ENCODE measurements at places on chromosomes 7 and 10.

- DNase-seq = no peak
Measured at GRCh38 chr7:8921807-8922206, 488.4 kb downstream of the NXPH1 start.

DNA sequence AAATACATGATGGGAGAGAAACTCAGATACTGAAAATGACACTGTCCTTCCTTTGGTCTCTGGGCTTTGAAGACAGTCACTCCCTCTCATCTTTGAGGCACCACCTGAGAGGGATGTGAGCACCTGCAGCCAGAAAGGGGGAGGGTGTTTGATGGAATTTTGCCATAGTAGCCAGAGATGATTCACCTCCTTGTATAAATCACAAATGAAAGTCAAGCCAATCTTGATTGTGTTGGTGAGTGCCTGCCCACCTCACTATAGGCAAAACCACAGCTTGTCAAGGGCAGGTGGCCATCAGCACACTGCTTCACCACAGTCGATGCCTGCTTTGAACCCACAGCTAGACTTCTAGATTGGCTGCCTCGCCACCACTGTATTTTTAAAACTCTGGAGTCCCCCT, 48.2 kb downstream of the PON1 start:
- no peak for DNase-seq

GRCh38 chr7:132703742-132704141, 127.5 kb upstream of the PLXNA4 start:
- no peak for DNase-seq

DNA sequence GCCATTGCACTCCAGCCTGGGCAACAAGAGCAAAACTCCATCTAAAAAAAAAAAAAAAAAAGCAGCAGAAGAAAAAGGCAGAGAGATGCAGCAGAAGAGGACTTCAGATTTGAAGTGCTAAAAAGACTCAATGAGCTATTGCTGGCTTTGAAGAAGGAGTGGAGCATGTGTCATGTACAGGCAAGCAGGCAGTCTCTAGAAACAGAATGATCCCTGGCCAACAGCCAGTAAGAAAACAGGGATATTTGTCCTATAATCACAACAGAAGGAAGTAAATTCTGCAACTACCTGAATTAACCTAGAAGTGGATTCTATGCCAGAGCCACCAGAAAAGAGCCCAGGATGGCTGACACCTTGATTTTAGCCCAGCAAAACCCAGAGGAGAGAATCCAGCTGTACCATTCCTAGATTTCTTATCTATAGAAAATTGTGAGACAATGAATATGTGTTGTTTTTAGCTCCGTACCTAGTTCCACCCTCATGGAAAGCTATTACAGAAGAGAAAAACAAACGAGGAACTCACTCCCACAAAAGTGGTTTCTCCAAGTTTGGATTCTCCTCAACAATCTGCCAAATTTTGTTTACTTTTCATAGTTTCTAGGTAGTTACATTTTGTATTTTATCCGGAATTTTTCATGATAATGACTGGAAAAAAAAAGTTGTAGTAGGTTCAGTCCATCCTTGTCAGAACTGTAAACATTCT, 198.2 kb upstream of the GNAI1 start:
- DNase-seq = no peak

DNA sequence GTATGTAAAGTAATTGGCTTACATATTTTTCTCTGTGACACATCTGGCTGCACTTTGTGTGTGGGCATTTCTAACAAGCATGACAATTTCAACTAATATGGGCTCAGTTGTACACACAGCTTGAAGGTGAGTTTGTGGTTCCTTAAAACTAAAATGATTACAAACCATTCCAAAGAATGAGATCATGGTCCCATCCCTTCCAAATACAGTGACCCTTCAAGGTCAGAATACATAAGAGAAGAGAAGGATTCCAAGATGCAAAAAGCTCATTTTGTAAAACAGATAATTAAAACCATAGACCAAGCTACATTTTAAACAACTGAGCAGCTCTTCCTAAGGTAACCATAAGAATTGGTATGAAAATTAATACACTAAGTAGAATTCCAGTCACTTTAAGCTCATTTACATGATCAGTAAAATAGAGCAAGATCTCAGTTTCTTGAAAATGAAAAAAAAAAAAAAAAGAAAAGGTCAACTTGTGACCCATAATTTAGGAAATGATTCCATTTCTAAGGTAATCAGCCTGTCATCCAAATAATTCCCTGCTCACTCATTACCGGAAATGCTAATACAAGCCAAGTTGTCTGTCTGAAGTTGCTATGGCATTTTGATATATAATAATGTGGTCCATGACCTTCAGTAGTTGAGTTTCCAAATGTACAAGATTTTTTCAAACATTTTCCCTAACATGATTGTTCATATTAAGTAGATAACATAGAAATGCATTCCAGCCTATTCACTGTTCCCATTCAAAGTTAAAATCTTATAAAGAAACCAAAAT, 688.5 kb downstream of the PARD3 start:
- DNase-seq = no peak

DNA sequence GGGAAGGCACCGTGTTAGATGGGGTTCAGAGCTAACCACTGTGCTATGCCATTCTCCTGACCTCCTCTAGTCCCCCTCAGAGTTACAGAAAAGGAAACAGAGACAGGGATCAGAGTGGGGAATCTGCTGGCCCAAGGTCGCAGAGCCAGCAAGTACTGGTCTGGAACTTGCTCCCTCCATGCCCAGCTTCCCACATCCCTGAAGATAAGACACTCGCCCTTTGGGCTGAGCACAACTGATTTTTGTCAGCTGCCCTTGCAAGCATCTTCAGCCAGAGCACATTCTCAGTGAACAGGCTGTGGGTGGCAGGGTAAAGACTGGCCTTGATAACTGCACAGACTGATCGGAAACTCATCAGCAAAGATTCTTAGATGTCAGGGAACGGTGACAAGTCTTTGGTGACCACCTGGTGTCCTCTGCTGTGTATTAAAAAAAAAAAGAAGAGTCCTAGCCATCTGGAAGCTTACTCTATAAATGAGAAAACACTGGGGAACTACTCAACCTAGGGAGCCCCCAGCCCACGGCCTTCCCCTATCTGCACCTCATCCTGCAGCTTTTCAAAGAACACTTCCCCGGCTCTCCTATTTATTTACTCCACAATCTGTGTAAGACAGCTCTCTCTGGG, 1.3 kb upstream of the SORBS1 start:
- no peak for DNase-seq

DNA sequence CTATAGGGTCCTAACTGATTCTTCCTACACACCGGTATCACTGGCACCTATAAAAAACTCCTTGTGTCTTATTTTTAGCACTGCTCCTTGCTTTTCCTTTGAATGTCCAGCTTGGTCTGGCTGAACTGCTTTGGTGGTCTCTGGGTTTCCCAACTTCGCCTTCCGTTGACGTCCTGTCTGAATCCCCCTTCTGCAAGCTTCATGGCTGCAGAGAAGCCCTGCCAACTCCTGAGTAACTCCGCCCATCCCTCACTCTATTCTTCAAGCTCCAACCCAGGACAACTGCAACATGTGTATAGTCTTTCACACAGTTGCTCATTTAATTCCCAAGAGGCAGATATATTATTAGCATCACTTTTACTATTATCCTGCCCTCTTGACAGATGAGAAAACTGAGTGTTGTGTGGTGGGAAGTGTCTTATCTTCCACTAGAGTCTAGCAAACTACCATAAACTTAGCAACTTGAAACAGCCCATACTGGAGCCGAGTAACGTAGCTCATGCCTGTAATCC, 40.9 kb downstream of the MTURN start:
- no peak for DNase-seq

DNA sequence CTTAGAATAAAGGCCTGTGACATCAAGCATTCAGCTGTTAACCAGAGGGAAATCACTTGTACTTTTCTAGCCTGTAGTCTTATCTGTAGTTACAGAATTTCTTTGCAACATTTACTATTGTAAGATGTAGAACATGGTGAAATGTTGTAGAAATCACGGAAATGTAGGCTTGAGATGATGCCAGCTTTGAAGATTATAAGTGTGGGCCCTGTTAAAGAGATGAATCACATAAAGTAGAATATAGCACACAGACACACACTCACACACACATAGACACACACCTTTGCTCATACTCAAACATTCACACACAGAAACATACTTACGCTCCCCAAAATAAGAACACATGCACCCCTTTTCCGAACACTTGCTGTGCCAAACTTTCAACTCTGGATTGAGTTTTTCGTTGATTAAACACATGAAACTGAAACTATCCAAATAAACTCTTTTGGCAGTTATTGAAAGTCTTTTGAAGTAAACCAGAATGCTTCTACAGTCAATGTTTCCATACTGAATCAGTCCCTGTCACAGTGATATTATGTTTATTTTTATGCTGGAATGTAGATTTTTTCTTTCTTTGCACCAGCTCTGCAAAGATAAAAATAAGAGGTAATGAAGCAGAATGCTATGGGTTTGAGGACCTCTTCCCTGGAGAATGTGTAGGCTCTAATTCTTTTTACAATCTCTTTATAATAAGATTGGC, 230.3 kb upstream of the MEOX2 start:
- DNase-seq = no peak

DNA sequence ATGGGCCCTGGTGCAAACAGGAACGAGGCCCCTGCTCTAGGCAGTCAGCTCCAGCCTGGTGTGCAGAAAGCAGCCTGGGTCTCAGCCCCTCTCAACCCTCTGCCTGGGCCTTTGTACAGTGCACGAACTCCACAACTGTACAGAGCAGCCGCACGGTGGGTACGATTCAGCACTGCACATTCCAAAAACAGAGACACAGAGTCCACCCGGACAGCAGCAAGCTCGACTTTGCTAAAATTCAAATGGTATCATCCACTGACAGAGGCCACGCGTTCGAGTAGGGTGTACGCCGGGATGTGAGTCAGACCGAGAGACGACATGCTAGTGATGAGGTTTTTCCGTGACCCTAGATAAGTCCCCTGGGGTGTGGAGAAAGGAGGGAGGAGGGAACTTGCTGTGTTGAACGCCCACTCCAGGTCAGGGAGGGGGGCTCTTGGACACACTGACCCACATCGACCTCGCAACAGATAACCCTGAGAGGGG, 65.6 kb upstream of the PDGFA start:
- no peak for DNase-seq

GRCh38 chr7:25527665-25528170, 299.4 kb upstream of the NPVF start:
- no peak for DNase-seq

- DNase-seq = peak; percentile 72
Measured at GRCh38 chr10:103416436-103417147, 20.2 kb downstream of the PDCD11 start.

GRCh38 chr7:122766593-122766992, 63.9 kb upstream of the RNF148 start:
- DNase-seq = no peak

GRCh38 chr7:43953071-43953470, 26.8 kb downstream of the UBE2D4 start:
- no peak for DNase-seq

GRCh38 chr7:83159731-83160130, 3.0 kb downstream of the PCLO start:
- no peak for DNase-seq

DNA sequence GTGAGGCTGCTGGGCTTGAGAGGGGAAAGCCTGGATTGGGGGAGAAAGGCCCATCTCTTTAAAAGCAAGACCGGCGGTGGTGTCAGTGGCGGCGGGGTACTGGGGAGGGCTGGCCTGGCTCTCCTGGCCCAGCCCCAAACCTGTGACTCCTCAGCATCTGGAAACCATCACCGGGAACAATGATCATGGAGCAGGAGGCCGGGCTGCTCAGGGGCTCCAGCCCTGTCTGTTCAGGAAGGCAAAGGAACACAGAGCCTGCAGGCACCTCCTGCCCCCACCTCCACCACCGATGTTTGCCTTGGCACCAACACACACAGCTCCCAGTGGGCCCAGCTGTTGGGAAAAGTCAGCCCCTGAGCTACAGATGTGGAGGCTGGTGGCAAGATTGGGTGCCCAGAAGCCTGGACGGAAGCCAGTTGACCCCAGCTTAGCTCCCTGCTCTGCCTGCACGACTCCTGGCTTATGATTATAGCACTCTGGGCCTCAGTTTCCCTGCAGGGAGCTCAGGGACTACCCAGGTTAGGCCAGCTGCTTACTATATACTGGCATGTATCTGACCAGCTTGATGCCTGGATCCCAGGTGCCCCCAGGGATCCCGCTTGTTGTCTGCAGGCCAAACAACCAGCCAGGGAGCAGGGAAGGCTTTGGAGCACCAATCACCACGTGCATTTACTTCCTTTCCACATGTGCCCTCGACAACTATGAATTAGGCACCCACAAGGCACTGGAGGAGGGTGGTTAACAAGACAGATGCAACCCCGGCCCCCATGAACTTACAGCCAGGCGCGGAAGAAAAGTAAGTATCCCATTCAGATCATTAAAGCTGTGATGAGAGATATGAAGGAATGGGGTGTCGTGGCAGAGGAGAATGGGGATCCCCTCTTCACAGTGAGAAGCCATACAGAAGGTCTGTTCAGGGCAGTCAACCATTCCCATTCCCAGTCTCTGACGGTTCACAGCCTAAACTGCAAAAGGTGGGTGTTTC, 37.3 kb downstream of the ZCCHC24 start:
- no peak for DNase-seq

DNA sequence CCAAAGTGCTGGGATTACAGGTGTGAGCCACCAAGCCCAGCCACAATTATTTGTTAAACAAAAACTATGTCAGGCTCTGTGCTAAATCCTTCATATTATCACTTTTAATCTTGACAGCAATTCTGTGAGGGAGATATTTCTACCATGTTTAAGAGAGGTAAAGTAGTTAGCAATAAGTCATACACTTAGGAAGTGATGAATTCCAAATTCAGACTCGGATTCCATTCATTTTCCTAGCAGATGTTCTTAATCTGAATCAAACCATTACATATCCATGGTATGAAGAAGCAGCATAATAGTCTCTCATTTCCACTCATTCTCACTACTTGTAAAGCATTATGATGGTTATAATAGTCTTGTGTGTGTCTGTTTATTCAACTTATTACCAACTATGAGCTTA, 2.9 kb upstream of the CD36 start:
- no peak for DNase-seq

- DNase-seq = no peak
Measured at GRCh38 chr7:876972-877311, 588 bp downstream of the GET4 start.

Measured in CD8-positive, alpha-beta T cell (primary cell).